Osteoblast (primary cell): ENCODE measurements at places on chromosomes 7 and 10. TPM values are rescaled to one million over a fixed set of nuclear protein-coding genes. Genes with fewer than 3 reads are reported as not detected.

DNA sequence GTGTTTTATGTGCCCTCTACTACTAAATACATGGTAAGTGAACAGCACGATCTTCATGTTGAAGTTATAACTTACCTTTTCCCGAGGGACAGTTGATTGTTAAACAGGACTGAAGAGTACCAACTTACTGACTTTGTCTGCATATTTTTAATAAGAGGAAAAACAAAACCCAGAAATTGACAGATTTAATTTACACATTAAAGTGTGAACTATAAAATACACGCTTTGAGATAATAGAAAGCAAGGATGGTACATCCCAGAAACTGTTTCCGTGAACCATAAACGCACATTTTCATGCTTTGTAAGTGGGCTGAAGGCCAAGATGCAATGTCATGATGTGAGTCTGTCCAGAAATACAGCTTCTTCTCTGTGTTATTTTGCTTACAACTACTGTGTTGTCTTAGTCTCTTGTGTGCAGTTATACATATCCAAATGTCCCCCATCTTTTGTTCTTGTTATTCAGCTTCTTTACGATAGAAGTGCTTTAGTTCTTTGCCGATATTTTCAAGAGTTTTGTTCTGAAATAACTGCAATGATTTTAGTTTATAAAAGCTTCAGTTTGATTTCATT is 190.1 kb downstream of the MLLT10 start:
- no peak for DNase-seq

The CASP2 gene
- 7.6 and 10.9 TPM in 2 replicates for total RNA-seq

- peak; percentile 22 for DNase-seq
Observed at GRCh38 chr7:30738026-30738915, 13.7 kb upstream of the INMT start.

The C10orf95 gene
- not detected in 2 replicates for total RNA-seq

The CLIP2 gene
- 58.3 and 70.9 TPM in 2 replicates for total RNA-seq

GRCh38 chr7:43938892-43939482 is 12.8 kb downstream of the UBE2D4 start:
- no peak for DNase-seq

The TFR2 gene
- total RNA-seq, result under 0.01 and 0.29 TPM in 2 replicates

- no peak for DNase-seq
Observed at GRCh38 chr7:129244220-129244619, 19.4 kb downstream of the AHCYL2 start.
